ENCODE measurements at places on chromosomes 3 and 15. TPM values are rescaled to one million over a fixed set of nuclear protein-coding genes. Genes with fewer than 3 reads are reported as not detected.

Gene MINAR1
- total RNA-seq: 0.36 TPM

Gene TP63
- total RNA-seq: 208 TPM

Gene GOLGA8J
- total RNA-seq: not detected

Gene CLDN16
- 1.8 TPM for total RNA-seq

Gene MEF2A
- total RNA-seq: 126 TPM

Gene TF
- 1.9 TPM for total RNA-seq

Gene FOXB1
- not detected for total RNA-seq

Gene CLRN1
- not detected for total RNA-seq

Gene TNFAIP8L3
- total RNA-seq: 27.2 TPM

Gene ENTPD3
- total RNA-seq: 6.2 TPM

Gene TRH
- total RNA-seq: not detected

Gene DALRD3
- 60.7 TPM for total RNA-seq

Gene IGF2BP2
- total RNA-seq: 7.7 TPM

Gene MNS1
- not detected for total RNA-seq

Gene STAC
- 0.86 TPM for total RNA-seq

Gene ROBO1
- 60.0 TPM for total RNA-seq

Gene LIPC
- not detected for total RNA-seq

Gene RBM15B
- total RNA-seq: 40.3 TPM

Gene ARRDC4
- 66.8 TPM for total RNA-seq

Gene GJD2
- not detected for total RNA-seq

Gene TATDN2
- total RNA-seq: 25.1 TPM

Gene GADL1
- total RNA-seq: not detected

Gene GOLGA6B
- total RNA-seq: 0.15 TPM

Gene TTLL13
- total RNA-seq: not detected

Gene RTP3
- total RNA-seq: not detected

Gene CATSPER2
- 0.71 TPM for total RNA-seq

Gene PLA2G4D
- total RNA-seq: 22.0 TPM

Gene SEMA3B
- total RNA-seq: 7.2 TPM

Gene ERICH6
- total RNA-seq: not detected

Gene KIF7
- total RNA-seq: 1.3 TPM

Gene BOC
- total RNA-seq: 63.0 TPM

Gene ANKRD63
- not detected for total RNA-seq

Gene KLHL40
- not detected for total RNA-seq

Gene EBLN2
- total RNA-seq: 1.3 TPM

Gene GOLGA8Q
- total RNA-seq: 0.20 TPM

Gene CFAP44
- 2.2 TPM for total RNA-seq

Gene PAQR5
- 16.4 TPM for total RNA-seq
